AG04450 (cell line): ENCODE measurements at places on chromosomes 1 and 21.

- DNase-seq: no peak
These were observed 1.1 kb downstream of the TSPAN2 start for GRCh38 chr1:115088115-115088778.

- DNase-seq: no peak
These were observed 40.0 kb downstream of the NTPCR start for GRCh38 chr1:232990176-232991128.

GRCh38 chr1:19835578-19835977 lies 20.5 kb upstream of the RNF186 start:
- no peak for DNase-seq

GRCh38 chr1:47650205-47650604 lies 212.4 kb downstream of the FOXD2 start:
- peak; percentile 66 for DNase-seq

DNA sequence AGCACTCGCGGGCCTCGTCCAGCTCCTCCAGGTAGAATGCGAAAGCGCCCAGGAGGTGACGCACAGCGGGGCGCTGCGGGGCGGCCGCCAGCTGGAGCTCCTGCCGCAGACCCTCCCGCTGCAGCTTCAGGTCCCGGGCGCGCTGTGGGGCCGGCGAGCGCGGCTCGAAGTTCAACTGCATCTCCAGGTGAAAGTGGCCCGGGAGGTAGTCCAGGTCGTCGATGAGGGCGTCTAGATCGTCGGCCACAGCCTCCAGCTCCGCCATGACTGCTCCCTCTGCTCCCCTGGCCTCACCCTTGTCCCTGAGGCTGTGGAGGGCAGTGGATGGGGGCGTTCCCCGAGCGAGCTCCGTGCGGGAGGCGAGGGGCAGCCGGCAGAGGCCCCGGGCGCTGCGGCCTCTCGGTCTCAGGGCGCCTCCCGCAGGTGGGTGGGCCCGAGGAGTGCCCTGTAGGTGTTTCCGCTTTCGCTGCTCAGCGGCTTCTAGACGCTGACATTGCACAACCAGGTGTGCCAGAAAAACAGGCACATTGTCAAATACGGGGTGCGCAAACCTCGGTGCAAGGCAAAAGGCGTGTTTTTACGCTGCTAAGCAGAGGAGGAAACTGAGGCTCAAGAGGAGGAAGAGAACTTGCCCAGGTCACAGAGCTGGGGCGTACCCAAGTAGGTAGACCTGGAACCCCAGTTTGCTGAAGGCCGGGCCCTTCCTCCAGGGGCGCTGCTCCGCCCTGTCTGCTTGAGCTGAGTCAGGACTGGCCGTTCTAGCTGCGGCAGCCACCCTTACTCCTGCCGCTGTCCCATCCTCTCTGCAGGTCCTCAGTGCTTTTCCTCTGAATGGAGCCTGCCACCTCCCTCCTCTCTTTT lies at the start of gene TTC22:
TSS of gene TTC22 (minus strand) at position 425 of the 861 bp plus-strand sequence. CDS start at position 265, 160 bp downstream.
- DNase-seq: no peak

GRCh38 chr1:158147869-158148268 lies 32.8 kb upstream of the CD1D start:
- DNase-seq: no peak

- DNase-seq: no peak
These were observed 10.7 kb downstream of the ENAH start for GRCh38 chr1:225642177-225642576.

DNA sequence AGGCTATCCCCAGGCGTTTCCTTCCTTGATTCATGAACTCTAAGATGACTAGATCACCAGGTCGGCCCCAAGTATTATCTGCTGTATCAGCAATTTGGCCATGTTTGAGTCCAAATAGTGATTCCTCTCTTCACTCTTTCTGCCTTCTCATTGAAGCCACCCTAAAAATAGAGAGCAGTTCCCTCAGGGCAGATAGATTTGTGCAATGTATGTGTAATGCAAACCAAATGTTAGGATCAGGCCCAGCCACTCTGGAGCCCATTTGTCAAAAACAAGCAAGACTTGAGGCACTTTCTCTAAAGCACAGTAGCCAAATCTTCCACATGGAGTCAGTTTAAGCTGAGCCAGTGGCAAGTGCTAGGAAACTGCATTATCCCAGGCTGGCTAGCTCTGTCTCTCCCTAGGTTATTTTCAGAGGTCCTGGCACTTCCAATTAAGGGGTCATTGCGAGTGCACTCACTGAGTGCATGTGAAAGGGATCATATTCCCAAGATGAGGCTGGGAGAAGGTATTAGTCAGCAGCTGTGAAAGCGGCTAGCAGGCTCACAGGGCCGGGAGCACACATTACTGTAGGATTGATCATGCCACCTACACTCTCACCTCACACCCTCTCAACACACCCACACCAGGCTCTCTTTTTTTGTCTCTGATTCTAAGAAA lies 97.9 kb upstream of the RAB3GAP2 start:
- peak; percentile 41 for DNase-seq

DNA sequence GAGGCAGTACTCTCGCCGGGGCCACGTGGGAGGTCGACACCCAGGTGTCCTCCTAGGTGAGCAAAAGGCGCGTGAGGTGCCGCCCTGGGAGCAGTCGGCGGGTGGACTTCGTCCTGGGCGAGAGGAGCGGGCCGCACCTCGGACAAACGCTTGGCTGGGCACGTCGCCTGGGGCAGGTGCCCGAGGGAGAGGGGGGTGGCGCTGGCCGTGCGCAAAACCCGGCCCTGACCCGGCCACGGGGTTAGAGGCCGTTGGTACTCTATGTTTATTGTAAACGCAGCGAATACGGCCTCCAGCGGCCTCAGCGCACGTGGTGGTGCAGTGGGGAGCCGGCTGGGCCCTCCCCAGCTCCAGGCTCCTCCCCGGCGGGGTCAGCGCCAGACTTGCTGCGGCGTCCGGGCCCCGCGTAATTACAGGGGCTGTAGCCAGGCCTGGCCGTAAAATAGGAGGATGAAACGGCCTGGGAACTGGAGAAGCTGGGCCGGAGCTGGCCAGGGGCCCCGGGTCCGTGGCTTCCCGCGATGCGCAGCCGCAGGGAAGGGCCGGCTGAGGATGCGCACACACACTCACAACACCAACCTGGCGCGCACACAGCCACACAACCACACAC lies 1.6 kb upstream of the EFNA1 start:
- no peak for DNase-seq

- no peak for DNase-seq
These were observed 21.3 kb downstream of the RRP1 start for GRCh38 chr21:43810505-43811261.

- no peak for DNase-seq
These were observed 124.6 kb downstream of the BACH1 start for GRCh38 chr21:29423099-29423870.

DNA sequence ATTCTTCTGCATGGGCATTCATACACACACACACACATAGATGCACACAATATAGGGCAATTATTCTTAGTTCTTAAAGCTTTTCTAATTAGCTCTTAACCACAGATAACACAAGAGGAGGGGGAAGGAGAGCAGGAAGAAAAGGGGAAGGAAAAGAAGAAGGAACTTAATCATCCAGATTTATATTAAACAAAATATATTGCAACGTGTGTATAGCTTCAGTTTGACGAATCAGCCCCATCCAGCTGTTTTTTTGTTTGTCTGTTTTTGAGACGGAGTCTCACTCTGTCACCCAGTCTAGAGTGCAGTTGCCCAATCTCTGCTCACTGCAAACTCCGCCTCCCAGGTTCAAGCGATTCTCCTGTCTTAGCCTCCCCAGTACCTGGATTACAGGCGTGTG lies 21.7 kb upstream of the ANKRD13C start:
- DNase-seq: no peak

DNA sequence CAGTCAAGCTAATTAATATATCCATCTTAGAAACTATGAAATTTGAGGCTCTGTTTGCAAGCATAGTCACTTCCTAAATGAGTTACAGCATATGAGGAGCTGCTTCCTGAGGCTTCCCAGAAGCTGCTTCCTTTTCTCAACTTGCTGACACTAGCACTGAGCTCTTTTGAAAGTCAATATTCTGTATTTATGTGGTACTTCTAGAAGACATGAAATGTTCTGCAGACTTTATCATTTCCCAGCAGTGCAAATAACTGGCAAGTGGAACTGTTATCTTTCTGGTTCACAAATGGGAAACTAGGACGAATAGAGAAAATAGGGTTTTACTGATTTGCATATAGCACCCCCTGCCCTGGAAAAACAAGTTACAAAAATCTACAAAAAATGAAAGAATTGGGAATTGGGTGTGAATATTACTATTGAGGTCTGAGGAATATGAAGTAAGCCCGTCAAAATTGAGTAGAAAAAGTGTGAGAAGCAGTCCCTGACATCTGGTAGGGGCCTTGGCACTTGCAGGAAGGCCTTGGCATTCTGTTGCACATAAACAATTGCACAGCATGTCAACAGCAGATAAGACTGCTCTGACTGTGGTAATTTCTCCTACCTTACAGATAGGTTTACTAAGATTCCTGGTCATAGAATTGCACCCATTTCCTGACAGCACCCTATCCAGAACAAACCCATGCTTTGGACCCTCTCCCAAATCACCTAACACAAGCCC lies 7.1 kb downstream of the GIPC2 start:
- DNase-seq: no peak

GRCh38 chr1:177181631-177182291 lies 11.0 kb downstream of the BRINP2 start:
- DNase-seq: no peak

DNA sequence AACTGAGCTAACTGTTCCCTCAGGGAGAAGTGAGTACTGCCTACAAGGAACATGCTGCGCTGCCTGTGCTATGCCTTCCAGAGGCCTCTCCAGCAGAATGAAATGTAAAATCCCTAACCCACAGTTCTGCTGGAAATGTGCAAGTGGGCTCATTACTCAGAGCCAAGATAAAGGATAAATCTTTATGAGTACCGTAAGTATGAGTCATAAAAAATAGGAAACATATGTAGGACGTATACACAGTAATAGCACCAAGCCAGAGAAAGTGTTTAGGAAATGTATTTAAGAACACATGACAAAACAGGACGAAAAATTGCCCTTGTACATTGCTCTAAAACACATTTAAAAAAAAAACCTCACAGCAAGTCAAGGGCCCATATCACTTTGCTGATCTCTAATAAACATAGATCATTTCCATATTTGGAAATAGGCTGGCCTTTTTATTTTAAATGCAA lies 104.6 kb downstream of the TGFBR3 start:
- peak; percentile 68 for DNase-seq

DNA sequence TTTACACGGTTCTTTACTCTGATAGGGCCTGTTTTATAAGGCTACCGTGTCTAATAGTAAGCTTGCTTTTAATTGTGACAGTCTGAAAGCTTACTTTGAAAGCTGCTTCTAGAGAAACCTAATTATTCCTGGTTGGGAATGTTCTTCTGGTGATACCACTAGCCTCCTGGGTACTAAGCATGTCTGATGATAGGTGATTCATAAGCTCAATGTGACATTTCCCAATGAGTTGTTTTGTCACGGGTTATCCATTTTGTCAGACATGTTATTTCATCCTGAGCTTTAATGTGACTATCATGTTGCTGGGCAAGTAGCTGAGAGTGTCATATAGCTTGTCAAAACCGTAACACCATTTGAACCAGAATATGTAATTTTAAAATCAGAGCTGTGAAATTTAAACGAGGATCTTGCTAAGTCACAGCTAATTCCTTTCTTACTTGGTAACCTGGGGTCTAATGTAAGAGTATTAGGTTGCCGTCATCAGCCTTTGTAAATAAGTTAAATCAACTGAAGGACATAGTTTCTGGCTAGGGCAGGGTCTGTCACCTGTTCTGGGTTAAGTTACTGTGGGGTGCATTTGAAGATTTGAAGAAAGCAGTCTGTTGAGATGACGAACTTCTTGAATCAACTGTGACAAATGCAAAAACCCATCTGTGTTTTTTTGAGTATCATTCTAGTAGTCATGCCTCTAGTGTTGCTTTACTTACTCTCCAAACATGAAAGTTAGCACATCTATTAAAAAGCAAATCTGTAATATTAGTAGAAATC lies 529.2 kb downstream of the USP25 start:
- no peak for DNase-seq

- no peak for DNase-seq
These were observed 104.0 kb upstream of the WNT4 start for GRCh38 chr1:22246755-22247480.

GRCh38 chr1:22137004-22137720 lies 5.7 kb downstream of the WNT4 start:
- no peak for DNase-seq

- DNase-seq: no peak
These were observed 145.6 kb downstream of the FMN2 start for GRCh38 chr1:240237305-240237721.

GRCh38 chr1:231936983-231937775 lies 310.6 kb downstream of the DISC1 start:
- DNase-seq: no peak

GRCh38 chr1:117630423-117630998 lies 24.7 kb downstream of the TENT5C start:
- no peak for DNase-seq

- no peak for DNase-seq
These were observed 91.9 kb downstream of the NFIA start for GRCh38 chr1:61174060-61174795.

DNA sequence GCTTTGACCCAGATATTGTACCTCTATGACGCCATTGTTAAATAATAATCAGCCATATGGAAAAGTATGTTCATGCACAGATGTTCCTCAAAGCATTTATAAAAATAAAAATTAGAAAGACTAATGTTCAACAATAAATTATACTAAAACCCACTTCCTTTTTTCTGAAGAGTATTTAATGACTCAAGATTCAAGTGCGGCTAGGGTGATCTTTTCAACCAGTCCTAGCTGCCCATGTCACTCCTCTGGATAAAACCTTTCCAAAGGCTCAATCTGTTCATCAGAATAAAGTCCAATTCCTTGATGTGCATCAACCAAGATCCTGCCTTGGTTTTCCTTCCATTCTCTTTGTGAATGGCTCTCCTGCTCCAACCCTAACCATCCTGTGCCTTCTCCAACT lies 292.0 kb downstream of the VAV3 start:
- no peak for DNase-seq

DNA sequence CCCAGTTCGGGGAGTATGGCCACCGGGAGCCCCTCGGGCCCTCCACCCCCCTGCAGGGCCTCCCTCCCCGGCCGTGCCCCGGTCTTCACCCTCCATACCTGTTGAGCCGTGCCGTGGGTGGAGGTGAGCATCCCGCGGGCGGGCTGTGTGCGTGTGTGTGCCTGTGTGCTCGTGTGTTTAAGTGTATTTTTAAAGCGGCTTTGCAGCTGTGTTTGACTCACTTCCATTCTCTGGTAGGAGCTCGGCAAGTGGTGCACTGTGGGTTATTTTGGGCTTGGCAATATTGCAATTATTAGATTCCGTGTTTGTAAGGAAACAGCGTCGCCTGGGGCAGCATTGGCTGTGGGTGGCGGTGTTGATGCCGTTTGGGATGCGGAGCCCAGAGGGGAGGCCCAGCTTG lies 20.3 kb upstream of the PLCH2 start:
- no peak for DNase-seq

GRCh38 chr1:206472024-206472423 lies 1.7 kb downstream of the IKBKE start:
- DNase-seq: no peak

DNA sequence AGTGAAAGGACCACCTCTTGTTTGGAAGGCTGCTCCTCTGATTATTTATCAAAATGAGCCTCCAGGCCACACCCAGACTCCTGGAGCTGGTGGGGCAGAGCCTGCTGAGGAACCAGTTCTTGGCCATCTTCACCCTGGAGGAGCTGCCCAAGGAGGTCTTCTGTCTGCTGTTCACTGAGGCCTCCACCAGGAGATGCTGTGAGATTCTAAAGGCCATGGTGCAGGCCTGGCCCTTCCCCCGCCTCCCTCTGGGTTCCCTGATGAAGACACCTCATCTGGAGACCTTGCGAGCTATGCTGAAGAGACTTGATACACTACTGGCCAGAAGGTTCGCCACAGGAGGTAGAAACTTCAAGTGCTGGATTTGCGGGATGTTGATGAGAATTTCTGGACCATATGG lies 61.7 kb upstream of the GJA8 start:
- DNase-seq: no peak

- DNase-seq: no peak
These were observed 70.4 kb downstream of the PRDM16 start for GRCh38 chr1:3139451-3139852.
